ENCODE measurements at places on chromosomes 16 and 17.

DNA sequence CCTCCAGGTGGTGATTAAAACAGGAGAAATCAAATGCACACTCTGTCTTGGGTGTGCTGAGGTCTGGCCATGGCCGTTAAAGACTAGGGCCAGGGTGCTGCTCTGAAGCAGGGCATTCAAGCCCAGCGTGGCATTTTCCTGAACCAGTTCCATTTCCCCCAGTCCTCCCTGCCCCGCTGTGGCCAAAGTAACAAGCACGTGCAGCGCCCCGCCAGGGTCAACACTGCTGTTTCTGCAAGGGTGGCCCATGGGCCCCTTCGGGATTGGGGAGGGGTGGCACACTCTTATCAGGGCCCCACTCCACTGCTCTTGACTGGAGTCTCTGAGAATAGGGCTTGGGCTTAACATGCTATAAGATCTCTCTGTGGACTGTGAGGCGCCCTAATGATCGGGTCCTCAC is 72.9 kb downstream of the IL21R start:
- no peak for DNase-seq

GRCh38 chr17:76139801-76140660 is 1.0 kb downstream of the FOXJ1 start:
- DNase-seq: peak; percentile 66

GRCh38 chr16:80125677-80126076 is 415.1 kb upstream of the DYNLRB2 start:
- DNase-seq: no peak

GRCh38 chr16:86628614-86629013 is 50.3 kb downstream of the FOXL1 start:
- no peak for DNase-seq

GRCh38 chr17:63946440-63947363 is 14.6 kb upstream of the CD79B start:
- peak; percentile 86 for DNase-seq

DNA sequence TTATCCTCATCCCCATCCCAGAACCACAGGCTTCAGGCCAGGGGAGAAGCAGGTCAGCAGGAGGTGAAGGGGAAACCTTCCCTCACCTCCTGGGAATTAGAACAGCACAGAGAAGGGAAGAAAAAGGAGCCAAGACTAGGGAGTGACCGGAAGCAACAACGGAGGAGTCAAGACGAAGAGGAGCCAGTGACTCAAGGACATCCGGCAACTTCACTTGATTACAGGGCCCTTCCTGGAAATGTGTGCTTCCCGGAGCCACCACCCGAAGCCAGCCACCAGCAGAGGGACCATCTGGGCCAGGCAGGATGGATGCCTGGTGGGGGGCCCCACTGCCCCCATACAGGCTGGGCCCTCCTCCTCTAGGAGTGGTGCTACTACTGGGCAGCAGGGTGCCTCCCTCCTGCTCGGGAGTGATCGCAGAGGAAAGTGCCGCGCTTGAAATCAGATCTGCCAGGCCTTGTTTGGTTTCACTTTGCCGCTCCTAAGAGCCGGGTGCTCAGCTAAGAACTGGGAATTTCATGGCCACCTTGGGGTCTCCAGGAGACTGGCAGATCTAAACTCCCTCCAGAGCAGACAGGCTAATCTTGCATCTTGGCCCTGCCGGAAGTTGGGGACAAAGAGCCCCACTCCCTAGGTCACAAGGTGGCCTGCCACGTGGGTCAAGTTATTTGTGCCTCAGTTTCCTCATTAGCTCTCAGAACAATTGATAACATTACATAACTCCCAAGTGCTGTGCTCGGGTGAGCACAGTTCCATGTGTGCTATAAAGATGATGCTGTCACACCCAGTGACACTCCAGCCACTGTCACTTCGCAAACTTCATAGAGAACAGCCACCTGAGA is 6.6 kb downstream of the CDC42EP4 start:
- peak; percentile 54 for DNase-seq

DNA sequence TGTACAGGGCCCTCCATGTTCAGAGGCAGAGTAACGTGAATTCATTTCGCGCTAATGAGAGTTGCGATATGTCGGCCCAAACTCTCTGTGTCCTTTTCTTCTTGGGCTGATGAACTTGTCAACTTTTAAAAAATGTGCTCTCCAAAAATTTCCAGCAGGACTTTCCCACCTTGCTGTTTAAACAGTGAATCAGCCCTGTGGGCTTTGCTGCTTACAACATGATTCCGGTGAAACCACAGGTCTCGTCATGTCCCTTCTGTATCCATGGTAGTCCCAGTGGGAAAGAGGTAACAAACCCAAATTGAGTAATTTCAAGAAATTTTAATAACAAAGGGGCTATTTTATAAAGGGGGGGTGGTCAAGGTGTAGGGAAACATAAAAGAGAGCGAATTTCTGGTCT is 612.9 kb downstream of the MAF start:
- DNase-seq: no peak

DNA sequence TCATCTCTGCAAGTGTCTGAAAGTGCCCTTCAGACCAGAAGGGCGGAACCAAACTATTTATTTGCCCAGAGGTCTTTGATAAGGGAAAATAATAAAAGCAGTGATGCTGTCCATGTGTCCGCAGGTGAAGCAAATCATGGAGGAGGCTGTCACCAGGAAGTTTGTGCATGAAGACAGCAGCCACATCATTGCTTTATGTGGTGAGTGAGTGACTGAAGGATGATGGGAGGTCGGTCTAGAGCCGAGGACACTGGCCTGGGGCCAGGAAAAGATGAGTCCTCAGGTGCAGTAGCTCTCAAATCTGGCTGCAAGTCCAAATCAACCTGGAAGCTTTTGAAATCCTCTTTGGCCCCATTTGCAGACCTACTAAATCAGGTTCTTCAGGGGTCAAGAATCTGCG is 6.1 kb downstream of the SGSM2 start:
- DNase-seq: no peak

- DNase-seq: peak; percentile 73
Measured at GRCh38 chr17:81710514-81711308, 1.4 kb upstream of the SLC25A10 start.

GRCh38 chr16:1174477-1175357 is 21.8 kb downstream of the CACNA1H start:
- DNase-seq: no peak

DNA sequence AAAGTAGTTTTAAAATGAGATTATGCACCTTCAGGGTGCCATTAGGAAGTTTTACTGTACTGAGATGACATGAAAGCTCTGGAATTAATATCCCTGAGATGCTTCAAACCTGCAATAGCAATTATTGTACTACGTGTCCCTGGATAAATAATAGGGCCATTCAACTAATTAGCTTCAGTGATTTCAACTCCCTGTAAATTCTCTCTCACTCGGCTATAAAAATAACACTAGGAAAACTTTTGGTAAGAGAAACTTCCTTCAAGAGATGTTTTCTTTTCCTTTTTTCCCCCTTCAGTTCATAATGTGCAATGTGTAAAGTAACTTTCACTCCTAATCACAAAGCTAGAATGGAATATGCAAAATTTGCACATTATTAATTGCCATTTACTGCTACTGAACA is 146.4 kb downstream of the SNX11 start:
- DNase-seq: no peak

DNA sequence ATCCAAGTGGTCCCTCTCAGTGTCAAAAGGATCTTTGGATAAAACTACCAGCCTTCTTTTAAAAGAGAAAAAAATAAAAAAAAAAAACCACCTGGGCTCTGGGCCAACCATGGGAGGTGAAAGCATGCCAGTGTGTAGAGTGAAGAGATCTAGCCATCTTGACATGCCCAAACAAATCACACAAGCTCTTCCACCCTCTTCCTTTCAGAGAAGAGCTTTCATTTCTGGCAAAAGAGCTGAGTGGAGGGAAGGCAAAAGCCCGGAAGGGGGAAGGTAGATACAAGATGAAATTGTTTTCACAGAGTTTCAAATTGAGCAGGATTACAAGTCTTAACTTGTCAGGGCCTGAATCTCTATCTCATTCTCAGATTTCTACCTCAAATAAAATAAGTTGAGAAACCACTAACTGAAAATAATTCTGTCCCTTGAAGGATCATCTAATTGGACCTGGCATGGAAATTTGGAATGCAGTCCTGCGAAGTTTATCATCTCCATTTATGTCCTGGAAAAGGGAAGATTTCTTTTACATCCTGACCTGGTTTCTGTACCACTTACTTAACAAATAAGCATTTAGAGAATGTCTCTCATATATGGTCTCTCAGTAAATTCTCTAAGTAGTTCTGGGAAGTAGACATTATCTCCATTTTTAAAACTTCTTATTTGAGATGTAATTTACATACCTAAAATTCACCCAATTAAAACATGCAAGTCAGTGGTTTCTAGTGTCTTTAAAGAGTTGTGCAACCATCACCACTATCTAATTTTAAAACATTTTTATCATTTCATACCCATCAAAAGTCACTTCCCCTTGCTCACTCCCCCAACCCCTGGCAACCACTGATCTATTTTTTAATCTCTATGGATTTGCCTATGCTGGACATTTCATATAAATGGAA is 93.7 kb downstream of the TANGO6 start:
- DNase-seq: no peak

Measured in NCI-H82 (cell line).